ENCODE measurements at places on chromosomes 16 and 17. TPM values are rescaled to one million over a fixed set of nuclear protein-coding genes. Genes with fewer than 3 reads are reported as not detected.

- no peak for DNase-seq
Measured at GRCh38 chr17:79760197-79760906, 17.6 kb upstream of the CBX2 start.

- DNase-seq, result no peak
Measured at GRCh38 chr17:38589462-38590114, 16.2 kb downstream of the SRCIN1 start.

DNA sequence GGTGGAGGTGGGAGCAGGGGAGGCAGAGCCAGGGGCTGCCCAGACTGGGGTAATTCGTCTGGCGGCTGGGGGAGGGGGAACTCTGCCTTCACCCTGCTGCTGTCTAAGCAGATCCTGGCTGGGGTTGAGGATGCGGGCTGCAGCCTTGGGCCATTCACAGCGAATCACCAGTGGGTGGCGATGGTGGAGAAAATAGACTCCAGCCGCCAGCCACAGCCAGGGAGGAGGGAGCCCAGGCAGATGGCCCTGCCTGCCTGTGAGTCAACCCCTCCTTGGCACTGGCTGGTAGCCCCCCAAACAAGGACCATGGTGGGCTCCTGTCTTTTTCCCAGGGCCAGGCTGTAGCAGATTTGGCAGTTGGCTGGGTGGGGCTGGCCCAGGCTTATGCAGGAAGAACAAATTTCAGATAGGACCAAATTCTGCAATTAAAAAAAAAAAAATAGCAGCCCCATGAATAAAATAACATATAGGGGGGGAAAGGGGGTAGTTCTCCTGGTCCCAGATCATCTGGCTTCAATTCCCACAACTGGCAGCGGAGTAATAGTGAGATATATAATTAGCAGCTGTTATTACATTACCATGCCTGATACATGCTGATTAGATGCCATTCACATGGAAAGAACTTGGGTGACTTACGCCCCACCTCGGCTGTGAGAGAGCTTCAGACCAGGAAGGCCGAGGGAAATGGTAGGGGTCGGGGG lies 41.5 kb upstream of the CDH5 start:
- no peak for DNase-seq

- DNase-seq, result no peak
Measured at GRCh38 chr16:17830651-17831050, 359.9 kb upstream of the XYLT1 start.

DNA sequence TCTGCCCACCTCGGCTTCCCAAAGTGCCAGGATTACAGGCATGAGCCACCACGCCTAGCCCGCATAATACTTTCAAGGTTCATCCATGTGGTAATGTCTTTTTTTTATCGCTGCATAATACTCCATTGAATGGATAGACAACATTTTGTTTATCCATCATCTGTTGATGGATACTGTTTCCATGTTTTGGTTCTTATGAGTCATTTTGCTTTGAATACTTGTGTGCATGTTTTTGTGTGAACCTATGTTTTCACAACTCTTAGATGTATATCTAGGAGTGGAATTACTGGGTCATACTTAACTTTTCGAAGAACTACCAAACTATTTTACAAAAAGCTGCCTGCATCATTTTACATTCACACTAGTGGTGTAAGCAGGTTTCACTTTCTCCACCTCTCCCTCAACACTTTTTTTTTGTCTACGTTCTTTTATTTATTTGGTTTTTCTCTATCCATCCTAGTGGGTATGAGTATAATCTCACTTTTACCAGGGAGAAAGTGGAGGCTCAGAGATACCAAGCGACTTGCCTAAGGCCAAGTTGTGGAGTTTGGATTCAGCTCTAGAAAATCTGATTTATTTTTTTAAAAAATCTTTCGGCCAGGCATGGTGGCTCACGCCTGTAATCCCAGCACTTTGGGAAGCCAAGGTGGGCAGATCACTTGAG lies 151.2 kb downstream of the CMIP start:
- peak; percentile 9 for DNase-seq

DNA sequence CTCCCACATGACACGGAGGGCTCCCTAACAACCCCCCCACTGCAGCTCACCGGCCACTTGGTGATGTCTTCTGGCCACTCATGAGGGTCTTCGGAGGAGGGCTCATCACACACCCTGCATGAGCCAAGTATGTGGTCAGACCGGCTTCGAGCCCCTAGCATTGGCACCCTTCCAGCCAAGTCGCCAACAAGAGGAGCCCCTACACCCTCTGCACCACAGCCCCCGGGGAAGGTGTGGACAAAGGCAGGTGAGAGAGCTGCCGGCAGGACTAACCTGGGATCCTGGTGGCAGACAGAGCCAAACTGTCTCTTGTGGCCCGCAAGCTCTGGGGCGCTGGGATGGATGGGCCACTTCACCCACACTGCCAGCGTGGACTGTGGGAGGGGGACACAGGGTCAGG lies 6.5 kb downstream of the SNRNP25 start:
- no peak for DNase-seq

- peak; percentile 72 for DNase-seq
Measured at GRCh38 chr16:30068750-30069610, 3.4 kb downstream of the ALDOA start.

GRCh38 chr17:29555840-29556239 lies 11.0 kb downstream of the ABHD15 start:
- no peak for DNase-seq

- no peak for DNase-seq
Measured at GRCh38 chr17:16354585-16354984, 1.3 kb upstream of the CENPV start.

DNA sequence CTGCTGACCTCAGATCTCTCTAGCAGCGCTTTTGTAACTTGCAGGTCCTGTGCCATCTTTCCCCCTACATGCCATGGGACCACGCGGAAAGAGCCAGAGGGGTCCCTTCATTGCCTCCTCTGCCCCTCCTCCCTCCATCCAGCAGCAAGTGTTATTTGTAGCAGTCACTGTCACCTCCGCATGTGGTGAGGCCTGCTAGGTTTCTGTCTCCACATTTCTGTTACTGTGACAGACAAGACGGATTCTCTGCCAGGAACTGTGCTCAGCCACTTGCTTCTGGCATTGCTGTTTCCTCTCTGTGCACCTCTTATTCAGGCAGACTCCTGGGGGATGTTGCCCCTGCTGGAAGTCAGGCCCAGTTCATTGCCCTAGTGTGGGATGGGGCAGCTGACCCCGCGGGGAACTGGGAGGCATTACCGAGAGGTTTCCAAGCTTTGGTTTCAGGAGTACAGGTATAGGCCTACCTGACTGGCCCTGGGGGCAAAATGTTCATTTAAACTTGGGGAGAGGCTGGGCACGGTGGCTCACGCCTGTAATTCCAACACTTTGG lies 61.2 kb downstream of the RAB11FIP4 start:
- DNase-seq, result no peak

DNA sequence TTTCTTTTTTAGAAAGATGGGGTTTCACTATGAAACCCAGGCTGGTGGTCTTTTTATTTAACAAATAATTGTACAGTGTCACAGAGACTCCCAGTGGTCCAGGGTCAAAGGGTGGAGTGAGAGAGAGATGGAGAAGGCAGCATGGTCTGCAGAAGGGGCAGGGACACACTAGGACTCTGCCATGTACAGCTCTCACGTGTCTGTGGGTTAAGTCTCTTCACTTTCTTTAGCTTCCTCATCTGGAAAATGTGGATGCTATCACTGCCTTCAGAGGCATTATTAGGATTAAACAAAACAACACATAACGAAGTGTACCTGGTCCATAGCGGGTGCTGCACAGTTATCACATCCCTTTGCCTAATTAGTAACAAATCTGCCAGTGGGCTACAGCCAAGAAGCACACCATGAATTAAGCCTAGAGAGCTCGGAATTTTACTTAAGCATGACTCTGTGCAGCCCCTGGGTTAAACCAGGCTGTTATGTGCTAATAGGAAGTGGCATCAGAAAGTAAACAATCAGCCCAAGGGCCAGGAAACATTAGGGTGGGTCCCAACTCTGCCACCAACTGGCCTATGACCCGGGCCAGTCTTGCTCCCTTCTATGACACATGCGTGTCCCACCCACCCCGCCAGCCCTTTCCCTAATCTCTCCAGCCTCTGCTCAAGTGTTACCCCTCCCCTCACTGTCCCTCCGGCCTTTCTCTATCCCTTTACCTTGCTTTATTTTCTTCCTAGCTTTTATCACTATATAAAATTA lies 13.9 kb downstream of the TOP3A start:
- no peak for DNase-seq

GRCh38 chr16:2524339-2524938 lies 4.3 kb downstream of the AMDHD2 start:
- no peak for DNase-seq

DNA sequence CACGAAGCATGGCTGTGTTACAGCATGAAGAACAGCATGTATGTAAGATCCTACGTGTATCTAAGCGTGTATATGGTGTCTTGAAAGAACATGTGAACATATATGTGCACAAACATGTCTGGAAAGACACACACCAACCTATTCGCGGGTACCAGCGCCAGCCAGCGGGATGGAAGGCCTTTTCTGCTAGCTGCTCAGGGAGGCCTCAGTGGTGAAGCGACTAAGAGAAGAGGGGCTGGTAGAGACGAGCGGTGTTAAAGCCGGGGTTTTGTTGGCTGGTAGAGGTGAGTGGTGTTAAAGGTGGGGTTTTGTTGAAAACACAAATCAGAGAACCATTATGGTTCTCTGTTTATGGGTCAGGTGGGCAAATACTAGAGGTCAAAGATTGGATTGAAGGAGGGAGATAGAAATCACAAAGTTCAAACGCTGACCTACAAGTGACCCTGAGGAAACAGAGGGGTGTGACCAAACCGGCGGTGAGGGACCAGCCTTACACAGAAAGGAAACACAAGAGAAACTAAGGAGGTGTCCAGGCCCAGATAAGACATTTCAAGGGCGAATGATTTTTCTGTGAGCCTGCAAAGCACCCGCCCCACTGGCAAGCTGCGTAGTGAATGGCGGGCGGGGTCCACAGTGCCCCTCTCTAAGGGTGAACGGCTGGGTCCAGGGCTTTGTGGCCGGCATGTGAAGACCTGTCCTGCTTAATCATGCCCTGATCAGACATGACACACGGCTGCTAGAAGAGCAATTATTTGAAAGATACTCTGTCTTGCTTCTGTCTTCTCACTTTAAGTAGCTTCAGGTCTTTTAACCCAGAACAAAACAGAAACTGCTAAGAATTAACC lies 8.1 kb downstream of the ZCCHC14 start:
- peak; percentile 52 for DNase-seq

DNA sequence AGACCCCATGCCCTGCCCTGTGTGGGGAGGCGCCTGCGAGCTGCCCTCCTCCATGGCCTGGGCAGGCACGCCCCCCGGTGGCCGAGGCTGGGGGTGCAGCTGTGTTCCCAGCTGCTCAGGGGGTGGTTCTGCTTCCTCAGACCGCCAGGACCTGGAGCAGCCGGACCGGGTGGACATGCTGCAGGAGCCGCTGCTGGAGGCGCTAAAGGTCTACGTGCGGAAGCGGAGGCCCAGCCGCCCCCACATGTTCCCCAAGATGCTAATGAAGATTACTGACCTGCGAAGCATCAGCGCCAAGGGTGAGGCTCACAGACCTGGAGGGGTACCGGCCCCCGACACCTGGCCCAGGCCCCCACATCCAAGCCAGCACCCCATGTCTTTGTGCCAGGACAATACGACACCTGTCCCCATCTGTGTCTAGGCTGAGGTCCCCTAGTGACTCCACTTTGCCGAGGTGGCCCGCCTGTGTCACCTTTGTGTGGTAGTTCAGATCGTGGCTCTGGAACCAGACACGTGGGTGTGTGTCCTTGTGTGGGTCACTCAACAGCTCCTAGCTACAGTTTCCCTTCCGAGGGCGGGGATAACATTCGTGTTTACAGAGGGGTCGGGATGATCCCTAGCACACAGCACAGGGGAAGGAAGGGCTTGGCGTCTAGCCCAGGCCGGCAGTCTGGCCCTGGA lies 9.3 kb downstream of the GJD3 start:
- DNase-seq, result peak; percentile 62

- no peak for DNase-seq
Measured at GRCh38 chr17:46720408-46720807, 98.1 kb downstream of the WNT3 start.

GPR179 gene
- polyA plus RNA-seq, result not detected

C17orf113 gene
- polyA plus RNA-seq, result 0.09 TPM

YWHAE gene
- polyA plus RNA-seq, result 92.2 TPM

CACNG5 gene
- not detected for polyA plus RNA-seq

RHBDL1 gene
- polyA plus RNA-seq, result 0.49 TPM

IGSF6 gene
- 1.1 TPM for polyA plus RNA-seq

SYT17 gene
- polyA plus RNA-seq, result not detected

RPH3AL gene
- polyA plus RNA-seq, result 3.0 TPM

Measured in CD4-positive, CD25-positive, alpha-beta regulatory T cell (primary cell).